Inflammatory macrophage (primary cell): ENCODE measurements at places on chromosomes 11 and 22.

- DNase-seq, result no peak
Measured at GRCh38 chr11:31655483-31655882, 145.9 kb downstream of the ELP4 start.

GRCh38 chr22:42277988-42278776 is 7.7 kb upstream of the TCF20 start:
- DNase-seq, result peak; percentile 27

- DNase-seq, result no peak
Measured at GRCh38 chr11:70111269-70112016, 33.3 kb downstream of the ANO1 start.

DNA sequence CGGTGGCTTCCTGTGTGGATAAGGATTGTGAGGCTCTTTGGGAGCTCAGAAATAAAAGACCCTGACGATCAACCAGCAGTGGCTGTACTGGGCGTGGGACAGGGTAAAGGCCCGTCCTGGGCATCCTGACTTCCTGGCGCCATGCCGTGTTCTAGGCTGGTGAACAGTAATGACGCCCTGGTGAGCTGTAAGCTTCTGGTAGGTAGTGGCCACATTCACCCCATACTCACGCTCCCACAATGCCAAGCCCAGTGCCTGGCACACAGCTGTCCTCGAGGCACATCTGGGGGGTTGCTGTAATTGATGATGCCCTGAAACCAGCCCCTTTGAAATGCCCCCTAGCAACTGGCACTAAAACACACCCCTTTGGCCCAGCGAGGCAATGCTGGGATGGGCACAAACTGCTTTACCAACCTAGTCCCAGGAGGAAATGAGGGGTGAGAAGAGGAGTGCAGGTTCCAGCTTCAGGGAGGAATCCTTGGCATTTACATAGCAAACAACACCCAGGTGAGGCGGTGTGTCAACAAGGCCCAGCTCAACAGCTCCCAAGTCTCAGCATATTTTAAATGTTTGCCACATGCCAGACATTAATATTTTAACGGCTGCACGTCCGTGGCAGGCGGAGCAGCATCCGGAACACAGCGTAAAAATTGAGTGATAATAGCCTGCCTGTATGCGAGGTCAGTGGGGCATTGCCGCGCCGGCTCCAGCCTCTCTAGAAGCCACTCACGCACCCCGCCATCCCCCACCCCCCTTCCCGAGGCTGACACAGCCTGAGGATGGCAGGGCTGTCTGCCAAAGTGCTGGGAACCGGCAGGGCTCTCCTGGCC is 79.3 kb downstream of the DSCAML1 start:
- DNase-seq, result no peak

GRCh38 chr11:19978668-19979518 is 181.4 kb downstream of the DBX1 start:
- peak; percentile 11 for DNase-seq

DNA sequence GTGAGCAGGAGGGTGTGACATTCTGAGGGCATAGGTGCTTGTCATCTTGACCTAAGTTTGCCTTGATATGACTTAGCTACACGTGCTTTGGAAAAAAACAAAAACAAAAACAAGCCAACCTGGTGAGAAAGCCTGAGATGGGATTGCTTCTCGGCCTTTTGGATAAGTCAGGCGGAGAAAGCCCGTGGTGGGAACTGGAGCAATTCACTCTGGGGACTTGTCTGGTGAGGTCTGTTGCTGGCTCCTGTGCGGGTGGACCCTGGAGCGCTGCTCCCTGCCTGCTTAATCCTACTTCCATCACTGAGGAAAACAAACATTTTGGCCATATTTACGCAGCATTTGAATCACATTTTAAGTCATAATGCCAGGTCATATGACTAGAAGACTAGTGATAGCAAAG is 100.3 kb downstream of the SNX19 start:
- no peak for DNase-seq

GRCh38 chr22:39336411-39336810 is 13.4 kb upstream of the SYNGR1 start:
- no peak for DNase-seq
